ENCODE measurements at places on chromosomes 6 and 20.

DNA sequence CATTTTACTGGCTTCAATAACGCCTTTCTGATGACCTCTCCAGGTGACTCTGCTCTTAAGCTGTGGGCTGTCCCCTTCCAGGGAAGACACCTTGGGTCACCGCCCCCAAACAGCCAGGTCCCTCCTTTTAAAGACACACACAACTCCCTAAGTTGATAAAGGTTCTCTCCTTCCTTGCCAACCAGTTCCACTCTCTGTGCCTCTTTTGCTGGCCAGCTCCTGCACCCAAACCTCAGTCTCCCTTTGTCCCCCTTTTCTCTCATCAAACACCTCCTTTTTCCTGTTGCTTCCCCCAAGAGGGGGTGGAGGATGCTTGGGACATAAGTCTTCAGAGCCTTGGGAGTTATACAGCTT lies 1.0 kb downstream of the NCOA6 start:
- peak; percentile 66 for DNase-seq

GRCh38 chr6:14625173-14625895 lies 507.8 kb downstream of the CD83 start:
- DNase-seq = no peak

DNA sequence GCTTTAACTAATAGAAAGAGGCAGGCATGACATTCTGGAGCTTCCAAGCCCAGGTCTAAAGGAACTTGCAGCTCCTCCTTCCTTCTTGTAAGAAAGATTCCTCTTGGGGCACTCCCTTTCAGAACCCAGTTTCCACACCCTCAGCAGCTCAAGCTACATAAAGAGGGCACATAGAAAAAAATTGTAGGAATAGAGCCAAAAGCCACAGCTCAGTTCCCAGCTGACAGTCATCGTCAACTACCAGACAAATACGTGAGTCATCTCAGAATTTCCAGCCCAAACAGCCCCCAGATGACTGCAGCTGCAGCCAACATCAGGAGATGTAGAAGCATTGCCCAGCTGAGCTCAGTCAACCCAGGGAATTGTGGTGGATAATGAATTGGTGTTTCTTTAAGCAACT lies 349.8 kb upstream of the ARID1B start:
- DNase-seq = no peak

- no peak for DNase-seq
These were observed 397 bp downstream of the WDR27 start for GRCh38 chr6:169701311-169701953.

- no peak for DNase-seq
These were observed 118.8 kb upstream of the NRN1 start for GRCh38 chr6:6125495-6125894.

- DNase-seq = peak; percentile 21
These were observed 16.5 kb downstream of the SMLR1 start for GRCh38 chr6:130843575-130844320.

GRCh38 chr6:139313229-139313628 lies 21.4 kb upstream of the TXLNB start:
- no peak for DNase-seq

- DNase-seq = no peak
These were observed 250.9 kb upstream of the CITED2 start for GRCh38 chr6:139625081-139625939.

- DNase-seq = no peak
These were observed 214.5 kb upstream of the TENT5A start for GRCh38 chr6:81966968-81967367.

DNA sequence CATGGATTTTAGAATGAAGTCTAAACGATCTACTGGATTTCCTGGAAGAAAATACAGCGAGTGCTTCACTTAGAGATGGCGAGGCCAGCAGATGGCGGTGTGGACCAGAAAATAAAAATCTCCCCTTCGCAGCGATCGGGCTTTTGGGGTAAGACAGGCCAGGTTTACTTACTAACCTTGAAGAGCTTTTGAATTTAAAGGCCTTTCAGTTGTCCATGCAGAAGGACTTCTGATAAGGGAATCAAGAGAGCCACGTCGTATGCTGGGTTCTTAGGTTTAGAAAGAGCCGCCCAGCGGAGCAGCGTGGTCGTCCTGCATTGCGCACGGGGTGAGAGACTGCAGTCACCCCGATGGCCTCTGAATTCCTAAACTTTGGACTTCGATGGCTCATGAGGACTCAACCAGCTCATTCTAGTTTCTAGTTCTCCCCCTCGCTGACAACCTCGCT lies 125.2 kb upstream of the RALGAPA2 start:
- peak; percentile 3 for DNase-seq

- no peak for DNase-seq
These were observed 34.3 kb downstream of the COL12A1 start for GRCh38 chr6:75171567-75171966.

- no peak for DNase-seq
These were observed 44.0 kb downstream of the SIM1 start for GRCh38 chr6:100420711-100421110.

DNA sequence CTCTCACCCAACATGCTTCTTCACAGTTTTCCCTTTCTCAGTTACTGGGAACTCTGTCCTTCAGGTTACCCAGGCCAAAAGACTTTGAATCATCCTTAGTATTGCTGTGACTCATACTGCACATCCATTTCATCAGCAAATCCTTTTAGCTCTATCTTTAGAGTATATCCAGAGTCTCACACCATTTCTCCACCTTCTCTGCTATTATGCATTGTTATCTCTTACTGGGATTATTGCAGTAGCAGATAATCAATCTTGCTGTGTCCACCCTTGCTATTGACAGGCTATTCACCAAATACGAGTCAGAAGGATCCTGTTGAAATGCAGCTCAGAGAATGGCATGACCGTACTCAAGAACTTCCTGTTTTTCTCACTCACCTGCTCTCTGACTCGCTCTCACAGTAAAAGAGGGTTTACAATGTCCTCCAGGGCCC lies 57.3 kb downstream of the BCKDHB start:
- no peak for DNase-seq

GRCh38 chr6:101689695-101690094 lies 296.2 kb downstream of the GRIK2 start:
- DNase-seq = no peak

DNA sequence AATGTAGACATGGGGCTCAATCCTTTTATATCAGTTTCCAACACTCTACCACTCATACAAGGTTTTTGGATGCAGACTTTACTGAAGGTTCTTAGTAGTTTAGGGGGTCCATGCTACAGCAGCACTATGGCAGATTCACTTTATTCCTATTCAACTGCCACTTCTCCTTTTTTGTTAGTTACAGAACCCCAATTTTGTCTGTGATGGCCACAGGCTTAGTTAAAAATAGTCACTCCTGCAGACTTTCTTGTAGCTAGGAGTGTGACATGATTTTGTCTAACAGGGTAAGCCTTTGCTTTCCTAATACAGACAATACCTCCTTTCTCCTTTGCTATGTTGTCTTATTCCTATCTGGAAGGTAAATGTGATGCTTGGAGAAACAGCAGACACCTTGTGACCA lies 90.0 kb upstream of the SLC24A3 start:
- no peak for DNase-seq

GRCh38 chr6:15408758-15409157 lies 162.9 kb downstream of the JARID2 start:
- no peak for DNase-seq

DNA sequence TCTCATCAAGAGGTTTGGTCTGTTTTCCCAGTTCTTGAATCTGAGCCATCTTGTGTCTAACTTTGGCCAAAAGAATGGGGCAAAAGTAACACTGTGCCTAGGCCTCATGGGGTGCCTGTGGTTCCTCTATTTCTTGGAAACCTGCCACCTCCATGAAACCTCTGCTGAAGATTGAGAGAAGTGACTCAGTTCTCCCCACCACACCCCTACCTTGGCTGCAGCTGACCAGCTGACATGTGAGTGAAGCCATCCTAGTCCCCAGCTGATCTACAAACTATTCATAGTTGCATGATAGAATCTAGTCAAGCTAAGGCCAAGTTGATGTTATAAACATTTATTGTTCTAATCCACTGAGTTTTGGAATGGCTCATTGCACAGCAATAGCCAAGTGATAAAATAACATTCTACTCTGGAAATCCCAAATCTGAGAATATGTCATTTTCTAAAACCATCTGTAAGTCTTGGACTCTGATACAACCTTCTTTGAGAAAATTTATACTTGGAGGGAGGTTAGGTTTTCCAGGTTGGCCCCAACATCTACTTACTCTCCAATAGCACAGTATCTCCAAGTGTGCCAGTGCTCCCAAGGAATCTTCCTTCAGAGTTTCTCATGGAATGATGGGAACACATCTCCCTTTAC lies 107.0 kb upstream of the SMLR1 start:
- no peak for DNase-seq

GRCh38 chr6:140988780-140989179 lies 1143.9 kb upstream of the GJE1 start:
- DNase-seq = no peak

DNA sequence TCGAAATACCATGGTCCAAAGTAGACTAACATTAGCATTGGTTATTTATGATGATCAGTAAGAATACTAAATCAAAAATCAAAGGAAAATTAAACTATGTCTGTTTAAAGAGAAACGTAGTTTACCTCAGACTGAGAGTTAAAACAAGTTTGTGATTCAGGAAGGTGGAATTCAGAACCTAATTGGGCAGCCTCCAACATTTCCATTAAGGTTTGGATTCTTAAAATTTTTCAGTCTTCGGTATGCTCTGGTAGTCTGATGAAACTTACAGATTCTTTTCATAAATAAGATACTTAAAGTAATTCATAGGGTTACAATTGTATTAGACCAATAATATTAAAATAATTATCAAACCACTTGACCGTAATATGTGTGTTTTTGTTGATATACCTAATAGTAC lies 18.6 kb downstream of the HFE start:
- DNase-seq = no peak

DNA sequence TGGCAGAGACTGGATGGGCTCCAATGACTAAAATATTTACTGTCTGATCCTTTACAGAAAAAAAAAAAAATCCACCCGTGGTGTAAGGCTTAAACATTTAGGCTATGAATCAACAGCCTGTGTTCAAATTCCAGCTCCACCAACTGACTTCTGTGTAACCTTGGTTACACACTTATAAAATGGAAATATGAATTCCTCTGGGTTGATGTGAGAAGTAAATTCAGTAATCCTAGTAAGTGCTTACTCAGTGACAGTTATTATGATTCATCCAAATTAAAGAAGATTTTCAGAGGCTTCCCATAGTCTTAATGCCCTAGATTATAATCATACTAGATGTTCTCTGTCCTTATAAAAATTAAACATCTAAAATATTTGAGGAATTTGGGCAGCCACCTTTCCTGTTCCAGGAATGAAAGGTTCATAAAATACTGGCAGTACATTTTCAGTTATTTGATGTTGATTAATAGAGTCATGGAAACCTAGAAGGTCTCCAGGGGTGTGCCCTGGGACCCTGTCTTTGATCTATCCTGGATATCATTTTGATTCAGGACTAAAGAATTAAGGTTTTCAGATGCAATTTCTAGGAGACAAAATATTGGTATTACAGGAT lies 180.3 kb upstream of the ZNF217 start:
- no peak for DNase-seq

GRCh38 chr20:18191306-18191705 lies 53.6 kb downstream of the KAT14 start:
- no peak for DNase-seq

GRCh38 chr20:24589381-24589780 lies 120.0 kb downstream of the SYNDIG1 start:
- no peak for DNase-seq

GRCh38 chr6:71724456-71725125 lies 161.8 kb upstream of the RIMS1 start:
- no peak for DNase-seq

DNA sequence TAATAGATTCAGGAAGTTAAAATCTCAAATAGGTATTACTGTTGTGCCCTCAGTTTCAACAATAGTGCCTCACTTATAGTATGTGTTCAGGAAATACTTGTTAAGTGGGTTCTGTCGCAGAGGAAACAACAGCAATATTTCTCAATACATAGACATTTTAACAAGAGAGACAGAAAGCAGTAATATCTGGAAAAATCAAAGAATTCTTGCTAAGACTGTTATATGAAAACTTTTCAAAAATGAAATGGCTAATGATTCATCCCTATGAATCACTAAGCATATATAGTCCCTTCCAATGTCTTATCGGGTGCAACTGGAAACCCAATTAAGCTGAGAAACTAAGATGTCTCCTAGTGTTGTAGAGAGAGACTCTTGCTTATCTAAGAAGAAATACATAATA lies 668.9 kb downstream of the TFAP2A start:
- DNase-seq = no peak

DNA sequence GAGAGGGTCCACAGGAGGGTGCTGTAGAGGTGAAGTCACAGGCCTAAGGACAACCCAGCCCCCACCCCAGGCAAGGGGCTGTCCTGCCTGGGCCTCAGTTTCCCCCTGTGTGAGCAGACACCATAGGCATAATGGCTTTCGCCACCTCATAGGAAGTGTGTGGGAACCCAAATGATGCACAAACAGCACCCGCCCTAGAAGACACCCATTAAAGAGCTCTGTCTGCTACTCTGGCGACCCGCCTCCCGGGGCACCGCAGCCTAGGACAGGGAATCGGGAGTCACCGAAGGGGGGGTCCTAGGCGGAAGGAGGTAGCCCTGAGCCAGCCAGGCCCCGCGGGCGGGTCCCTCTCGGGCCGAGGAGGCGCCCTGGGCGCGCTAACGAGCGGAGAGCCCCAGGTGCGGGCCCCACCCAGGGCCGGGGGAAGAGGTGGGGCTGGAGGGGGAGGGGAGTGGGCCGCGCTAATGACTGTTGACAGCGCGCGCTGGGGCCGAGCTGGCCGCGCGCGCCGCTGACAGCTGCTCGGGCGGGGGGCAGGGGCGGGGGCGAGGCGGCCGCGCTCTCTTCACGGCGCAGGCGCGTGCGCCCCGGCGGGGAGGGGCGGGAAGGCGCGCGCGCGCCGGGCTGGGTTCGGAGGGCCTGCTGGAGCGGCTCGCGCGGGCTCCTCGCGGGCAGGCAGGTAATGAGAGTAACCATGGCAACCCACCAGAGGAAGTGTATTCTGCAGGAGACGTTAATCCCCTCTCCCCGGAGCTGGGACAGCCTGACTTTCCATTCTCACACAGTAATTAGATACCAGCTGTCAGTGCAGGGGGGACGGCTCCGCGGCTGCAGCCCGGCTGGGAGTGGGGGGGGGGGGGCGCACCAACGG lies 48.9 kb downstream of the NOL4L start:
- peak; percentile 68 for DNase-seq

All from effector memory CD8-positive, alpha-beta T cell (primary cell).